ENCODE measurements at places on chromosomes 12 and 14.

- DNase-seq: no peak
Observed at GRCh38 chr12:31928246-31929026, 30.8 kb upstream of the RESF1 start.

DNA sequence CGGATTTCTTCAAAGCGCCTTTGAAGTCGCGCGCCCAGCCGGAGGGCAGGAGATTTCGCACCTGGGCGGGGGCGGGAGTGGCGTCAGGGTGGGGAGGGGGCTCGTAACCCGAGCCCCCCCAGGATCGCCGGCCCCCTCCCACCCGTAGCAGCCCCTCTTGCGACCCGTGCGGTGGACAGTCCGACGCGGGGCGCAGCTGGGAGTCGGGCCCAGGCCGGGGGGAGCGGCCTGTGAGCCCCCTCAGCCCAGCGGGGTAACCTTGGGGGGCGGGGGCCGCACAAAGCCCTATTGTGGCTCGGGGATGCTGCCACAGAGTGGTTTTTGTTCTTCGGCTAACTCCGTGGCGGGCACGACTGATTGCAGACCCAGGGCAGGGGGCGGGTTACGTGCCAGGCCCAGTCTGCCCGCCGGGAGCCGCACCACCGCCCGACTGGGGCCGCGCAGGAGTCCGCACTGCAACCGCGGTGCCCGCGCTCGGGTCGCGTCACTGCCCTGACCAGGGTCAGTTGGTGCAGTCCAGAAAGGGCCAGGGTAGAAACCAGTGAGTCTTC, 4.2 kb upstream of the AAAS start:
- DNase-seq: no peak

DNA sequence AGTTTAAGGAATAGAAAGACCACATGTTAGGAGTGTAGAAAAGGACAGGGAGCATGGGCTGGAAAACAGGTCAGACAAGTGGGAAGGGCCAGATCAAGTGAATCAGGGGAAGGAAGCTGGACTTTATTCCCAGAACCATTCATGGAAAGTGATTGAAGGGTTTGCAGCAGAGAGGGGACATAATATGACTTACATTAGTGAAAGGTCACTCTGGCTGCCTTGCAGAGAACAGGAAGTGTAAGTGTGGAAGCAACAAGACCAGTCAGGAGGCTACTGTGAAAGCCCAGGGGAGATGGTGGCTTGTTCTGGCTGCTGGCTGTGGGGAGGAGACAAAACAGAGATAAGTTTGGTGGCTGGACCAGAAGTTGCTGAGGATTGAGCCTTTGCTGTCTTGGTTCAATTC, 69.1 kb downstream of the VCPKMT start:
- DNase-seq: peak; percentile 8

- DNase-seq: no peak
Observed at GRCh38 chr12:18898470-18898869, 160.6 kb downstream of the CAPZA3 start.

DNA sequence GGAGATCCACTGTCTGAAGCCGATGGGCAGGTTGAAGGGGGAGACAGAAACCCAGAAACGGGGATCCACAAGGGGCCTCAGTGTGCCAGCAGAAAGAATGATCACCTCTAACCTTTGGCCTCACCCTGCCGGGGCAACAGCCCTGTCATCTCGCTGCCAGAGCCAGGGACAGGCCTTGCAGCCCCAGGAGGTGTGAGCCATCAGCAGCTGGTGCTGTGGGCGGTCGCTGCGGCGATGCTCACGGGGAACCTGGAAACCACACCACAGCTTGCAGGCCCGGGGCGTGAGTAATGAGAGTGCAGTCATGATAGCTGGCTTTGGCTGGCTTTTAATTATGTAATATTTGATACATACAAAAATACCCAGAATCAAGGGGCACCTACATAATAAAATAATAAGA, 4.7 kb upstream of the TTC7B start:
- DNase-seq: peak; percentile 14

DNA sequence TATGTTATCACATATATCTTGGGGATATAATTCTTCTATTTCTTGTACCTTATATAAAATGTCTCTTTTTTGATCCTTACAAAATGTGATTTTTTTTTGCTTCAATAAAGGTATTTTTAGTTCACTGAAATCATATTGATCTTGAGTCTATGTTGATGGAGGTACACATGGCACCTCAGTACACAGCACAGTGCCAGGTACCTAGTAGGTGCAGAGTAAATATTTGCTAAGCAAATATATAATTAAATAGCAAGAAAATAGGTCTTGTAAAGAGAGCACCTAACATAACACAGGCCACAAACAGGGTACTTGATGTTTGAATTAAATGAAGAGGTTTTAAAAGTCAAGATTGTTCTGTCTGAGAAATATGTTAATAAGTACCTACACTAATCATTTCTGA, 69.7 kb downstream of the CIT start:
- DNase-seq: no peak

- DNase-seq: no peak
Observed at GRCh38 chr14:22952418-22952817, 4.5 kb downstream of the HAUS4 start.

DNA sequence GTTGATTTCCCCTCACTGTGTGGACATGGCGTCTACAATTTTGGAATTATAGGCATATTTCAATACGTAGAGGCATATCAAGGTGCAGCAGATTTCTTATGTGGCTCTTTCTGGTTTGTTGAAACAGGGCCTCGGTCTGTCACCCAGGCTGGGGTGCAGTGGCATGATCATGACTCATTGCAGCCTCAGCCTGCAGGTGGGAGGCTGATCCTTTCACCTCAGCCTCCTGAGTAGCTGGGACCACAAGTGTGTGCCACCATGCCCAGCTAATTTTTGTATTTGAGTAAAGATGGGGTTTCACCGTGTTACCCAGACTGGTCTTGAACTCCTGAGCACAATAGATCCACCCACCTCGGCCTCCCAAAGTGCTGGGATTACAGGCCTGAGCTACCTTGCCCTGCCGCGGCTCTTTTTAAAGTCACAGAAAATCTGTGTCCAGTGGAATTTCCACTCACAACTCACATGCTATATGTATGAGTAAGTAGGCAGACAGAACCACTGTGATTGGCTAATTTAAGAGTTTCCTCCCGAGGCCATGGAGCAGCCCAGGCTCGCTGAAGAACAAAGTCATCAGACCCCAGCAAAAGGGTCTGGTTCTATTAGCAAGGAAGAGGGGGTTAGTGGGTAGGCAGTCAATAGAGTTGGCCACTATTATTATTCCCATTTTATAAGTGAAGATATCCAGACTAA, 9.1 kb downstream of the GNG2 start:
- DNase-seq: no peak

DNA sequence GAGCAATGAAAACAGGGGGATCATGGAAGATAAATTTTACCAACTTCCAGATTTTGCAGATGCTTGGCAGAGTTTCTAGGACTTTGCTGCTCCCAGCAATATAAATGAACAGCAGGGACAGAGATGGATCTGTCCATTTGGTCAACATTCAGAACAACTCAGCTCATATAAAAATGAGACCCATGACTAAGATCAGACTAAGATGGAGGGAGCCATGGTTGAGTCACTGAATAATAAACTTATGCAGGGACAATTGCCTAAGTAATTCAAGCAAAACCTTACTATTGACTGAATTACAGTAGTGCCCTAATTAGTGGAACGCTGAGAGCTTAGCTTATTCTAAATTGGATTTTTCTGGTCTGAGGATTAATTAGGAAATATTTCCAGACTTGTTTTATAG, 205.1 kb downstream of the SLC5A8 start:
- DNase-seq: no peak

- DNase-seq: no peak
Observed at GRCh38 chr14:54981698-54982097, 45.2 kb downstream of the WDHD1 start.

GRCh38 chr14:34072401-34072800, 121.5 kb upstream of the EGLN3 start:
- no peak for DNase-seq

DNA sequence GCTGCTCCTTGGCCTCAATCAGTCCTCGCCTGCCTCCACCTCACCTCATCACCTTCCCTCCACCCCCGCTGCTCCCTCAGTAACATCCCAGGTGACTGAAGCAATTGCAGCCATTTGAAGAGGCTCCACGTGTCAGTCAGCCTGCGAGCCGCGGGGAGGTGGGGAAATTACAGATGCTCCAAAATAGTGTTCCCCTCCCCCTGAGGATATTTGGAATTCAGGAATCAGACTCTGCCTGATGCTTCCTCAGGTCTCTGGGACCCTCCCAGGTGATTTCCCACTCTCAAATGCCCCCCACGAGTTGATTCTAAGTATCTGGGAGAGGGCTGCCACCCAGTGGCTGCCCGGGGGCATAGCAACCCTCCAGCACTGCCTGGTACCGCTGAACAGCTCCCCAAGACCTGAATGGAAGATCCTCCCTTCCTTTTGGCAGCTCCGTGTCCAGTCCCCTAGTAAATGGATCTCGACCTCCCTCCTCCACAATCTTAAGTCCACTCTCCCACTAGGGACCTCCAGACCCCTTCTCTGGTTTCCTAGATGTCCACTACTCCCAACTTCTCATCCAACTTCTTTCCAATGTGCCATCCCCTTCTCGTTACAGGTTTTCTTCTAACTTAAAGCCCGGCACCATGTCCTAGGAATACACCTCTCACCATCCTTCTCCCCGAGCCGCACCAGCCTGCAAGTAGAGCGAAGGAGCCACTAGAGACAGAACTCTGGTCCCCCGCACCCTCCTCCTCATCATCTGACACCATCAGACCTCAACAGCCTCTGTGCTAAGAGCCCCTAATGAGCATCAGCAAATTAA, 1.4 kb upstream of the ASIC1 start:
- peak; percentile 69 for DNase-seq

DNA sequence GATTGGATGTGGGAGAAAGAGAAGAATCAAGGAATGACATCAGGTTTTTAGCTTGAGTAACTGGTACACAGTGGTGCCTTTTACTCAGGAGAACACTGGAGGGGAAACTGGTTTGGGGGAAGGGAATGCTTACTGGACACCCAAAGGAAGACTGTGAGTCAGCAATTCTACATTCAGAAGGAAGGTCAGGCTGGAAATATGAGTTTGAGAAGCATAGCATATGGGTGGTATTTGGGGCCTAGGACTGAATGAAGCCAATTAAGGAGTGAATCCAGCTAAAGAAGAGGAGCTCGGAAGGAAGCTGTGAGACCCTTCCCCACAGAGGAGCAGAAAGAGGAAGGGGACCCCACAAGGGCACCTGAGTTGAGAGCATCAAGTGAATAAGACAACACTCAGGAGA, 35.4 kb downstream of the DMAC2L start:
- no peak for DNase-seq

GRCh38 chr12:91327131-91327530, 144.5 kb upstream of the DCN start:
- DNase-seq: no peak

DNA sequence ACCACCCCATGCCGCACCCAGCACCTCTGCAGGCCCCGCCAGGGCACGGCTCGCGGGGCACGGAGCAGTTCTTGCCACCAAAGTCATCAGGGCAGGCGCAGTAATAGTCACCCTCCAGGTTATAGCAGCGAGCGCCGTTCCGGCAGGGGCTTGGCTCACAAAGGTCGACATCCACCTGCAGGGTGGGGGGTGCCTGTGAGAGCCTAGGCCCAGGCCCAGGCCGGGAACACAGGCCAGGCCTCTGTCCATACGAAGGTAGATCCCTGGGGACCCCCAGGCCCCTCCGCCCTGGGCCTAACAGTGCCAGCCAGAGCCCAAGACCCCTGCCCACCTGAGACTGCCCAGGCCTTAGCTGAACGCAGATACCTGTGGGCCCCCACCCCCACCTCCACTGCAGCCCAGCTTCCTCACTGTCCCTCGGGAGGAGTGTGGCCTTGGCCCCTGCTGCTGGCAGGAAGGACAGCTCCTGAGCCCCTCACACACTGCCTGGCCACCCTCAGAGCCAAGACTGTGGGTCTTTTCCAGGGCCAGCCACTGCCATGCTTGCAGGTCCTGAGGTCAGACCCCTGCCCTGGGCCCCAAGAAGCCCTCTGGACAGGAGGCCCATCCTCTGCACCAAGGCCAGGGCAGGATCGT, 19.3 kb downstream of the JAG2 start:
- DNase-seq: no peak

DNA sequence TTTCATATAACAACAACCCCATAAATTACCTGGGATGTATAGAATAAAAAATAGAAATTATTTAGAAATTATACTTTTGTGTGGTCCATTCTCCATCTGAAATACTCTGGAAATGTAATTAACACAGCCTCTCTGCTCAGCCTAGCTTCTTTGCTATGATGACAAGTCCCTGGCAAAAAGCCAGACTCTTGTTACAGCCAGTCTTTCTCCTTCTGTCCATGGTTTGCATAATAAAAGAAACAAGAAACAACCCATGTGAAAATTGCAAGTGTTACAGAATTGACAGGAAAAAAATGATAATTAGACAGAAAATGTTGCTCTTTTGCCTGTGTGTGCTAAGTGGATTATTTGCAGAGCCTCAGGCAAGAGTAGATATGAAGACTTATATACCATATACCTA, 61.3 kb downstream of the C12orf50 start:
- peak; percentile 11 for DNase-seq

DNA sequence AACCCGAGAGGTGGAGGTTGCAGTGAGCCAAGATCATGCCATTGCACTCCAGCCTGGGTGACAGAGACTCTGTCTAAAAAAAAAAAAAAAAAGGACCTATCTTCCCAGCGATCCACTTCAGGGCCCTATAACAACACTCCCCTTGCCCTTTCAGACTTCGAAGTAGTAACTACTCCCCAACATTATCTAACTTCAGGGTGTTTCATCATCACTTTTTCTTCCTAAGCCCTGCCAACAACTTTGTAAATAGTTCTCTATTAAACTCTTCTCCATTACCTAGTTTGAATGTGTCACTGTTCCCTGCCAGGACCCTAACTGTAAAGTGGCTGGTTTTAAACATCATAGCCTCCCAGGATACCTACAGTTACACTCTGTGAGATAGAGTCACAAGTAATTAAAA, 220.8 kb downstream of the BTG1 start:
- DNase-seq: no peak

- DNase-seq: no peak
Observed at GRCh38 chr12:112419297-112420133, 768 bp downstream of the PTPN11 start.

DNA sequence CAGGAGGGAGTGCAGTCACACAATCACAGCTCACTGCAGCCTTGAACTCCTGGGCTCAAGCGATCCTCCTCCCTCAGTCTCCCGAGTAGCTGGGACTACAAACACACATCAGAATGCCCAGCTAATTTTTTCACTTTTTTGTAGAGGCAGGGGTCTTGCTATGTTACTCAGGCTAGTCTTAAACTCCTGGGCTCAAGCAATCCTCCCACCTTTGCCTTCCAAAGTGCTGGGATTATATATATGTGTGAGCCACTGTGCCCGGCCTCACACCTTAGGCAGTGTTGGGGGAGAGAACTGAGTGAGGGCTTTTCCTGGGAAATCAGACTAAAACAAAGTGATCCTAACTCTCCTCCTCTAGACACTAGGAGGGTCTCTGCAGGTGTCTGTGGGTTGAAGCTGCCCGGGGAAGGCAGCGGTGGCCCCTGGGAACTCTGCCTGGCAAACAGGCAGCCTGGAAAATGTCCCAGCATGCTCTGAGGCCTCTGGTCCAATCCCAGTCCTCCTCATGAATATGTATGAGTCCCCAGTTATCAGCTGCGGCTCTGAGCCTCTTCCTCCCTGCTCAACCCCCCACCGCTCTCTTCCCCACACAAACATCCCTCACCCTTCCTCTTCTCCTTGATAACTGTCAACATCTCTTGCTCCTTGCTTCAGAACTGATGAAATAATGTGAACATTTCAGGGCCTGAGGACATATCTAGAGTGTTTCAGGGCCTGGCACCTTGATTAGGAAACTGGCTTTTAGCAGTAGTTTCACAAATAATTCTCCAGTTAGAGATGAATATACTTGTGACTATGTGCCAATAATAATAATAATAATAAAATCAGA, 7.9 kb upstream of the NAA25 start:
- DNase-seq: no peak

Measured in RPMI8226 (cell line).